ENCODE measurements at places on chromosomes 7 and 10.
A peak's percentile ranks its signal among the peaks of the same experiment; 100 is the strongest.

DNA sequence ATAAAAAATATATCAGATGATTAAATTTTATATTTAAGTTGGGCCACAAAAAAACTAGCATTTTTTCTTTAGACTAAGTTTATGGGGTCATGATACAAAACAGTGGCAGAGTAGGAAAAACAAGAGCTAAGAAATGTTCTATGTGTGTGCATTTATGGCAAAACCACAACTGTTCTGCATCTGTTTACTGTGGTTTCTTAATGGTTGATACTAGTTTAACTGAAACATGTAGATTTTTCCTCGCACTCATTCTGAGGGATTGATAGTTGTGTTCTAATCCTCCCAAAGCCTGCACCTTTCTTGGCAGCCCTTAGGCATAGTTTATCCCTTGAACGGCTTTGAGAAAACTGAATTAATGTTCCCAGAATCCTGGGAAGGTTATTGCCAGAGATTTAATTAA lies 66.6 kb upstream of the PHYHIPL start:
- DNase-seq = no peak

DNA sequence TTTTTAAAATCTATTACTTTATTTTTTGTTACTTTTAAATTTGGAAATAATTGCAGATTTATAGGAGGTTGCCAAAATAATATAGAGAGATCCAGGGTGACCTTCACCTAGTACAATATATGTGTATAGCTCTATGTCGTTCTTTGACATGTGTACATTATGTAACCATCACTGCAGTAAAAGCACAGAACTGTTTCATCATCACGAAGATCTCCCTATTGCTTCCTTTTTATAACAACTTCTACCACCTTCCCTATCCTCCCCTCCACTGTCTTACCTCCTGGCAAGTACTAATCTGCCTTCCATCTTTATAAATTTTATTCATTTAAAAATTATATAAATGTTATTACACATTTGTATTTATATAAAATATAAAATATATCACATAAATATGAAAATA lies 251.0 kb downstream of the AUTS2 start:
- no peak for DNase-seq

- DNase-seq = peak; percentile 79
These were observed 33.9 kb downstream of the CACUL1 start for GRCh38 chr10:118720685-118721538.

DNA sequence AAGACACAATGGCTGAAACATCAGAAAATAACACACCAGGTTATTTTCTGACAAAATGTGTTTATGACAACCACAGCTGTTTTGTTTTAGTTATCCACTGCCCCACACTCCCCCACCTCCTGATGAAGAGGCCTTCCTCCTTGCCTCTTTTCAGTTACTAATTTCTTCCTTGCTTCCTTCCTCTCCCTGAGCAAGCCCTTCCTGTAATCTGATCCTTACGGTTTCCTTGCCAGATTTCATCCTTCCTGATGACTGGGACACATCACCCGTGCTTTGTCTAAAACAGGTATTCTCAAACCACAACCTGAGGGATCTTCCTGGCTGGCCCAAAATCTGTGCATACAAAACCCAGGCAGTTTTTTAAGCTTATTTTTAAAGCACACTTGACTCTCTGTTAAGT lies 39.4 kb downstream of the CHST15 start:
- DNase-seq = no peak

- DNase-seq = peak; percentile 14
These were observed 29.8 kb upstream of the EPC1 start for GRCh38 chr10:32376771-32377170.

GRCh38 chr7:143954135-143954534 lies 509 bp upstream of the OR2F1 start:
- DNase-seq = no peak

Data from fibroblast of the aortic adventitia (primary cell).